IPS-NIHi11 (cell line): ENCODE measurements at places on chromosomes 2 and 18.

GRCh38 chr2:160054984-160055725 lies 7.3 kb downstream of the PLA2R1 start:
- peak; percentile 72 for DNase-seq

- DNase-seq: no peak
Observed at GRCh38 chr2:48756289-48756688, 765 bp upstream of the LHCGR start.

DNA sequence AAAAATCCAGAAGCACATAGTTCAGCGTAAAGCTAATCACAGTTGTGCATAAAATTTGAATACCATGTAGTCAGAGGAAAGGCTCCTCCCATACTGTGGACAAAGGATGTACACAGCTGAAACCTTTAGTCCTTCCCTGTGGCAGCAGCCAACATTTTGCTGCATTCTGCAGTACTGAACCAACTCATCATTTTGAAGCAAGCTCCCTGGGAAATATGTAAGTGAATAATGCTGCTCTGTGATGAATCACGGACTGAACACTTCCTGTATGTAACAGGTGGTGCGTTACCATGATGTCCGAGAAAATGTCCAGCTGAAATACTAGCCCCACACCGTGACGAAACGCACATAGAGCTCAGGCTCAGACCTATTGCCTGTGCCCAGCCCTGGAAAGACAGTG lies 421.1 kb upstream of the RAB12 start:
- no peak for DNase-seq

- no peak for DNase-seq
Observed at GRCh38 chr2:96105994-96106715, 10.2 kb downstream of the ADRA2B start.

- no peak for DNase-seq
Observed at GRCh38 chr2:120441351-120441700, 95.4 kb downstream of the INHBB start.

DNA sequence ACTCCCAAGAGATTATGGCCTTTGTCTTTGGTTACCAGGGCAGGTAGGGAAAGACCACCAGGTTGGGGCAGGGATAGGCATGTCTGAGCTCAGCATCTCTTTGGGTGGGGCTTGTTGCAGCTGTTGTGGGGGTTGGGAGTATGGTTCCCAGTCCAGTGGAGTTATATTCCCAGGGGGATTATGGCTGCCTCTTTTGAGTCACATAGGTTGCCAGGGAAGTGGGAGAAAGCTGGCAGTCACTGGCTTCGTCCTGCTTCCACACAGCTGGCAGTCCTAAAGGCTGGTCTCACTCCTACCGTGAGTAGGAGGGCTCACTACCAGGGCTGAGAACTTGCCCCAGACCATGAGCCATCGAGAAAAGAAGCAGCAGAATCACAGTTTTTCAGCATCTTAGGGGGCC lies 79.1 kb downstream of the LYPD6 start:
- DNase-seq: no peak

GRCh38 chr2:136133586-136133985 lies 15.6 kb upstream of the CXCR4 start:
- DNase-seq: no peak
